ENCODE measurements at places on chromosomes 4 and X.

GRCh38 chr4:181690498-181690897, 552.7 kb upstream of the TENM3 start:
- no peak for DNase-seq

- no peak for DNase-seq
These were observed 34.4 kb upstream of the GK2 start for GRCh38 chr4:79442422-79442821.

- no peak for DNase-seq
These were observed 223.0 kb upstream of the GATB start for GRCh38 chr4:151983854-151984253.

DNA sequence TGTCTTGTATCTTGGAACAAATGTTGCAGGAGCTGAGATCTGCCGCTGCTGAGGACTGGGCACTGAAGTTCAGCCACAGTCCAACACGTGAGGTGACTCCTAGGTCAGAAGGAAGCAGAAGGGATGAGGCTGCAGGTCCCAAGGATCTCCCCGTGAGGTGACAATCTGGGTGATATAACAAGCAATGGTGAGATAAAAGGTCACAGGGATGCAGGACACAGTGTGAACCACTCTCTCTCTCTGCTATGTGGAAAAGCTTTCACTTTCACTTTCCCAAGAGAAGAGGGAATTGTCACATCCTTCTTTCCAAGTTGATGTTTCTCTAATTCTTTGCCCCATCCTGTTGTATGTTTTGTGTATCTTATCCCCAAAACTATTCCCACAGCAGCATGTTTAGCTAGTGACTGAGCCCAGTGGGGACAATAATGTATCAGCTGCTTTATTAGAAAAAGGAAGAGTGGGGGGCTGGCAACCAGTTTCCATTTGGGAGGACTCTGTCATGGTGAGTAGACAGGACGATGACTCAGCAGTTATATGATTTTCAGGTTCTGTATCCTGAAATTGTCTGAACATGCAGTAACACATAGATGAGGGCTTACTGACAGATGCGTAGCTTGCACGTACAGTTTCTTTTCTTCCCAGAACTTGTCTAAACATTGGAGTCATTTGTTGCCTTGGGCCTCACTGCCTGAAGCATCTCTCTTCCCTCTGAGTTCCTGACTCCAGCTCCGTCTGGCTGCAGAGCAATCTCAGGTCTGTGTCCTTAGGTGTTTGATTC, 1415.8 kb upstream of the TENM3 start:
- DNase-seq = no peak

- no peak for DNase-seq
These were observed 275.1 kb downstream of the GPM6A start for GRCh38 chr4:175536852-175537453.

GRCh38 chr4:1516261-1516660, 110.0 kb upstream of the NKX1-1 start:
- DNase-seq = no peak

- no peak for DNase-seq
These were observed 635.6 kb downstream of the STPG2 start for GRCh38 chr4:97507587-97508245.

GRCh38 chr4:41287005-41287404, 30.3 kb downstream of the UCHL1 start:
- DNase-seq = no peak

DNA sequence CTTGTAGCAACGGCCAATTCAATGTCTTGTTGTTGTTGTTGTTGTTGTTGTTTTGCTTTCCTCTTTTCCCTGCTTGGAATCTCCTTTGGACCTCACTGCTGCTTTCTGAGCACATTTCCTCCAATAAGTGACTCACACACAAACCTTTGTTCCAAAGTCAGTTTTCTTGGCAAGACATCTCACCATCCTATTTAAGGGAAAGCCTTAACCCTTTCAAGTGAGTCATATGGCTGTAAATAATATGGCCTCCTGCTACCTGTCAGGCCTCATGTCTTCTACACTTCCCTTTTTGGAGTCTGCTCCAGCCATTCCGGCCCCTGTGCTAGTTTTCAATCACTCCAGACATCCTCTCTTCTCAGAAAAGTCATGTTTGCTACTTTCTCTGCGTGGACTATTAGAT, 79.5 kb upstream of the MAGEB10 start:
- DNase-seq = no peak

DNA sequence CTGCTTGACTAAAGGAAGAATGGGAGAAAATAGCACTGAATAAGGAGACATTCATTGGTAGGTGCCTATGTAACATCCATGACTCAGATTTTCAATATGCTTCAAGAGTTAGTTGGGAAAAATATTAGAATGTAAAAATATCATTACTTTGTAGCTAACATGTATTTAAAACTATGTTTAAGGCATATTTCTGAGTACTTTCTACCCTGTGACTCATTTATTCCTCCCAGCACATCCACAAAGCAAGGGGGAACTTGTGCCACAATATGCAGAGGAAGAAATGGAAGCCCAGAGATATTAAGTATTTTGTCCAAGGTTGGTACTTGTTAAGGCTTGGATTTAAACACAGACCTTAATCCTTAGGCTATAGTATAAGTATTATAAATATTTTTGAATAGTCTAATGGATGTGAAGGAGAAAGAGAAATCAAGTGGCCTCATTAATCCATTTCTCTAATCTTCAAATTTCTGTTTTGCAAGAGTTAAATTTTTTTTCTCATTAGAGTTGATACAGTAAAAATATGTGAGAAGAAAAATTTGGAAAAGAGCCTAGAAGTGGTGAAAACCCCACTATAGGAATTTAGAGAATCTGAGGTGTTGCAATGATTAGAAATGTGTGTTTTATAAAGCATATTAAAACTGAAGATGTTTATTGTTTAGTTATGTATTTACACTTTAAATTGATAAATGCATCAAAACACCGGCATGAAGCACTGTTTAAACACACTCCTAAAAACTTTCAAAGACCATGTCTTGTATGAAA, 149.3 kb upstream of the GYPA start:
- DNase-seq = no peak

GRCh38 chr4:41613821-41614220, 75.9 kb downstream of the LIMCH1 start:
- no peak for DNase-seq

DNA sequence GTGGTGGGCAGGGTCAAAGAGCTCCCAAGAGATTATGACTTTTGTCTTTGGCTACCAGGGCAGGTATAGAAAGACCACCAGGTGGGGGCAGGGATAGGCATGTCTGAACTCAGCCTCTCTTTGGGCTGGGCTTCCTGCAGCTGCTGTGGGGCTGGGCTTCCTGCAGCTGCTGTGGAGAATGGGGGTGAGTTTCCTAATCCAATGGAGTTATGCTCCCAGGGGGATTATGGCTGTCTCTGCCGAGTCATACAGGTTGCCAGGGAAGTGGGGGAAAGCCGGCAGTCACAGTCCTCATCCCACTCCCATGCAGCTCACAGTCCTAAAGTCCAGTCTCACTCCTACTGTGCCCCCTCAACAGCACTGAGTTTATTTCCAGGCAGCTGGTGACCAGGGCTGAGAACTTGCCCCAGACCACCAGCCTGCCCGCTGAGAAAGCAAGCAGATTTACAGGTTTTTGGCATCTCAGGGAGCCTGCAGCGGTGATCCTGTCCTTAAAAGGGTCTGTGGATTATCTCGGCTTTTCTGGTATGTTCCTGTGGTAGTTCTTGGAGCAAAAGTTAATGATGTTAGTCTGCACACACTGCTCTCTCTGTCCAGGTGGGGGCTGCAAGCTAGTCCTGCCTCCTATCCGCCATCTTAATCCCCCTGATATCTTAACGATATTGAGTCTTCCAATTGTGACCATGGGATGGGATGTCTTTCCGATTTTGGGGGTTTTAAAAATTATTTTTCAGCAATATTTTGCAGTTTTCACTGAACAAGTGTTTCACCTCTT, 133.4 kb downstream of the RTL9 start:
- DNase-seq = no peak

GRCh38 chr4:134812611-134813010, 611.0 kb upstream of the PABPC4L start:
- no peak for DNase-seq

DNA sequence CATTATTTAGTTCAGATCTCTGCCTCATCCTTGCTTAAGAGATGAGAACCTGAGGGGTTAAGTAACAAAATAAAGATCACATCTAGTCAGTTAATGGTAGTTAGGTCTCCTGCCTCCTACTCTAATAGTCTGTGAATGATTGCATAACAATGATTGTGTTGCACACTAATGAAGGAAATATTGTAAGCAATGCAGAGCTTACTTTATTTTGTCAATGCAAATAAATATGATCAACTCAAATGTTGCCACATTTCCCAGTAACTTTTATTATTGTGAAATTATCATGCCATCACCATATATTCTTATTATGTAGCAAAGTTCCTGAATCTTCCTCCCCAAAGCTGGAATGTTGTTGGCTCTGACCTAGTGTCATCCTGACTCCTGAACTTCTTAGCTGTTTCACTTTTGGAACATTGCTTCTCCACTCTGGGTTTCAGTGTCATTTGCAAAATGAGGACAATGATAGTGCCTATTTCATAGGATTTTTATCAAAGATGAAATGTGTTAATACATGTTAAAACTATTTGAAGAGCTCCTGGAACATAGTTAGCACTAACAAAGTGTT, 17.0 kb upstream of the GABRA4 start:
- no peak for DNase-seq

DNA sequence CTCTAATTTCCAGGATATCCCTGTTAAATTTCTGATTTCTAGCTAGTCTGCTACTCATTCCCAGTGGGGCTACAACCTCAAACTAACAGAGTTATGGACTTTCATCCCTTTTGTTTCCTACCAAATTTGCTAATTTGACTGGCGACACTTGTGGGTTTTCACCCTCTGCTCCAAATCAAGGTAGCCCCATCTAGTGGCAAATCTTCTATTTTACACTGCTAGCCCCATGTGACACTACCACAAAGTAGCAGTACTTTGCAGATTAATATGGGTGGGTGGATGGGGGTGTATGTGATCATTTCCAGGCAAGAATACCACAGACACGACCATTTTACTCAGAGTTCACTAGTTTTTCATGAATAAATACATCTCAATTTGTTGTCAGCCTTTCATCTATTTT, 150.3 kb downstream of the MSL3 start:
- no peak for DNase-seq

DNA sequence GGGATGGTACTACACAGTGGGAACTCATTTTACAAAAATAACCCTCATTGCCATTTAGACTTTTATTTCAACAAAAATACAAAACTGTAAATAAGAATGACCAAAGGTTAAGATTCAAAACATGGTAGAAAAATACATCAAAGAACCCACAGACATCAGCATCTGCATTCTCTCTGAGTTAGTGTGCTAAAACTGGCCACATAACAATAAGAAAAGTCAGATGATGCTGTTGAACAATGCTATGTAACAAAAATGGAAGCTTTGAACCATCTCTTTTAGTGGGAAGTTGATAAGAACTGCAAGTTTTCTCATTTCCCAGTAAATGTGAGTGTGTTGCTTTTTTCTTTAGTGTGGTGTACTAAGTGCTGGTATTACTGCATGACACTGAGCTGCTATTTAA, 888.4 kb upstream of the EPHA5 start:
- DNase-seq = no peak

DNA sequence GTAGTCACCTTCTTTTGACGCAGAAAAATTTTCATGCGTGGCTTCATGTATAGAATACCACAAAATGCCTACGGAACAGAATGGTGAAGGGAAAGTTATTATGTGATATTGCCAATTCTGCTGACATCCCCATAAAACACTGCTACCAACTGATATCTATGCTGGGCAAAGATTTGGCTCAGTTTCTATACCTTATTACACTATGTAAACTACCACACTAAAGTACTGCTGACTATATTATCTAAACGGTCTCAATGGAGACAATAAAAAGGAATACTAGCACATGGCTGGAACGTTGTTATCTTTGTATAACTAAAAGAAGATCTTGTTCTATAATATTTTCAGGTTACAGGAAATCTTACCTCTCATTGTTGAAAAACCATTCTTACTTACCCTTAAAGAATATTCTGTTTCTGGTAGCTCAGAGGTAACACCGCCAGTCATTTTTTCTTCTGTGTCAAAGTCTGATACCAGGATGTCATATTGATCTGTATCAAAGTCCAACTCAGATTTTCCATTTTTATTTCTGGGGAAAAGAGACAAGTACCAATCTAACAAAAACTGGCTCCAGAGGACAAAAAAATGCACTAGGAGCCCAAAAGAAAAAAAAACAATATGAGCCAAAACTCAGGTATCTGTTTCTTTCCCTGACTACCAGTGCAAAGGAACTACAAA, 18.9 kb downstream of the MORC4 start:
- no peak for DNase-seq

- DNase-seq = no peak
These were observed 651.3 kb downstream of the TECRL start for GRCh38 chr4:63757929-63758328.

GRCh38 chrX:16867947-16868346, 2.2 kb downstream of the RBBP7 start:
- no peak for DNase-seq

GRCh38 chr4:127988638-127989037, 23.4 kb downstream of the ABHD18 start:
- DNase-seq = no peak

DNA sequence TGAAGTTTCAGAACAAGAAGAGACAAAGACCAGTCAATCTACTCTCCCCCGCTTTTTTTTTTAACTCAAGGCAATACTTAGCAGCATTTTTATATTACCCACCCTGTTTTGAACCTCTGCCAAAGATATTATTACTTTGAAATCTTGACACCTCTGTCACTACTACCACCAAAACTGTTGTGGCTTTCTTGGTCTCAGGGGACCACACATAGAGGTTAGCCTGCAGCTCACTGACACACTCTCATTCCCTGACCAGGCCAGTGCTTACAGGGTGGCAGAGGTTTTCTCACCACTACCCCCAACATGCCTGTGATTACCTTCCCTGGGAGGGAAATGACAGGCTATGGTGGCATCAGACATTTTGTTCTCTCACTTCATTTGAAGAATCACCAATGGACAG, 137.4 kb upstream of the STIM2 start:
- DNase-seq = no peak

GRCh38 chrX:96703816-96704215, 19.2 kb downstream of the DIAPH2 start:
- no peak for DNase-seq

GRCh38 chr4:14371131-14371530, 631.1 kb upstream of the CPEB2 start:
- no peak for DNase-seq

GRCh38 chrX:140064993-140065392, 99.7 kb upstream of the CXorf66 start:
- no peak for DNase-seq

- DNase-seq = no peak
These were observed 20.9 kb downstream of the MAPK10 start for GRCh38 chr4:86338989-86339388.

DNA sequence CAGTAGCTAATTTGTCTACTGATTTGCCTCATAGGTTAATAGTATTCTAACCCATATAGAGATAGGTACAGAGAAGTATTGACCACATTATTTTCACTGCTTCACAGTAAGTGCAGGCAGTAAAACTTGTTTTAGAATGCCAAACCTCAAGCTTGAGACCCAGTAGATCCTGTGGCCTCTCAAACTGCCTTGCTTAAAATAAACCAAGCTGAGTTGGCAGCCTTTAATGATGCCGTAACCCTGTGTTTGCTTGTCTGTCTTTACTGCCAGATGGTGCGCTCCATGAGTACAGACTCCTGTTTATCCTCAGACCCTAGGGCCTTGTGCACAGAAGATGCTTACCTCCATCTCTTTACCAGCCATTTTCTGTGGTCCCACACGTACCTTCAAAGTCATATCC, 50.8 kb downstream of the ANXA3 start:
- DNase-seq = no peak

All from sigmoid colon (tissue), 7 donors.